SJSA1 (cell line): ENCODE measurements at places on chromosomes 13 and 19.

- H3K4me1 ChIP-seq: no peaks in the 10 kb centered on the region
- H3K27ac ChIP-seq: no peak overlapping the region
- H3K27me3 ChIP-seq: no peaks in the 10 kb centered on the region
- H3K4me3 ChIP-seq: no peak overlapping the region
- H3K36me3 ChIP-seq: no peaks in the 10 kb centered on the region
- DNase-seq: no peak
These were observed 130.4 kb downstream of the CRYL1 start for GRCh38 chr13:20395061-20395916.

DNA sequence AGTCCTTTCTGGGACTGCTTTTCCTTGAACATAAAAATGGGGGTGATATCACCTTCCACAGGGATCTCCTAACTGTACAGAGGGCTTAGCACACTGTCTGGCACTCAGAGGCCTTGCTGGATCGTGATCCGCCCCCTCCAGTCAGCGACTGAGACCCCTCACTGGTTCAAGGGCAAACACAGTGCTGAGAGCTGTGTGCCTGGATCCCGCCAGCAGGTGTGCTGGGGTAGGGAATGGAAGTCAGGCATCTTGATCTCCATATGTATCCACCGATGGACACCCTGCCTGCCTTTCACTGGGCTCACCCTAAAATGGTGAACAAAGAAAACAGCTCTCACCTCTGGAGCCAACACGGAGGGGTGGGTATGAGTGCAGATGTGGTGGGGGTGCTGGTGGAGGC is 64.3 kb downstream of the IRS2 start:
- H3K27ac ChIP-seq: no peak overlapping the region
- no peaks in the 10 kb centered on the region for H3K36me3 ChIP-seq
- no peaks in the 10 kb centered on the region for H3K4me1 ChIP-seq

GRCh38 chr13:61908906-61909615 is 493.4 kb upstream of the PCDH20 start:
- no peak overlapping the region for H3K4me3 ChIP-seq
- H3K27me3 ChIP-seq: no peaks in the 10 kb centered on the region
- DNase-seq: no peak
- no peaks in the 10 kb centered on the region for H3K4me1 ChIP-seq
- no peak overlapping the region for H3K27ac ChIP-seq
- no peaks in the 10 kb centered on the region for H3K36me3 ChIP-seq

DNA sequence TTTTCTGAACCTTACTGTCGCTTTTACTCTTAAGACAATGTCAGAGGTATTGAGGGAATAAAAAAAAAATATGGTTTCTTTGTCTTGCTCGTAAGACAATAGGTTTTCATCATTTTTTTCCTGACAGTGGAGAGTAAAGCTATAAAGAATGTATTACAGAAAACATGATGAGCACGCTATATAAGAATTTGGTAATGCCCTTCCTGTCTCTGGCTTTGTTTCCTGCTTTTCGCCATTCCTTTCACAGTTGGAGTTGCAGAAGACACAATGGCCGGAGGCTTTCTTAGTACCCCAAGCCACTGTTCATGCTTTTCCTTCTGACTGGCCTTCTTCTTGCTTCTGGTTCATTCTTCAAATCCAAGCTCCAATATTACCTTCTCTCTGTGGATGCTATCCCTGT is 101.0 kb upstream of the DACH1 start:
- no peaks in the 10 kb centered on the region for H3K4me1 ChIP-seq
- DNase-seq: no peak
- no peak overlapping the region for H3K27ac ChIP-seq
- no peaks in the 10 kb centered on the region for H3K36me3 ChIP-seq
- H3K4me3 ChIP-seq: no peak overlapping the region

DNA sequence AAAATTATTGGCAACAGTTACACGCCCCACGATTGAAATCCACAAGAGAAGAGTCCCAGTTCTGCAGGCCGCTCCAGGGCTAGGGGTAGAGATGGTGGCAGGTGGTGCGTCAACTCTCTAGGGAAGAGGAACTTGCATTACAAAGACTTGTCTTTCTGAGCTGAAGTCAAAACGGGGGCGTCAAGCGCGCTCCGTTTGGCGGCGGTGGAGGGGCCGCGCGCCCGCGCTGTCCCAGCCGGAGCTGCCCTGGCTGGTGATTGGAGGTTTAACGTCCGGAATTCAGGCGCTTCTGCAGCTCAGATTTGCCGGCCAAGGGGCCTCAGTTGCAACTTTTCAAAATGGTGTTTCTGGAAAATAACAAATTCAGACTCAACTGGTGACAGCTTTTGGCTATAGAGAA is 38.9 kb downstream of the SOX1 start:
- no peaks in the 10 kb centered on the region for H3K36me3 ChIP-seq
- H3K27ac ChIP-seq: no peak overlapping the region
- no peak overlapping the region for H3K4me3 ChIP-seq
- DNase-seq: no peak
- H3K4me1 ChIP-seq: no peaks in the 10 kb centered on the region
- H3K27me3 ChIP-seq: peaks cover 88% of the 10 kb centered on the region
